D341Med (cell line): ENCODE measurements at places on chromosomes 3 and 15.
A peak's percentile ranks its signal among the peaks of the same experiment; 100 is the strongest.

DNA sequence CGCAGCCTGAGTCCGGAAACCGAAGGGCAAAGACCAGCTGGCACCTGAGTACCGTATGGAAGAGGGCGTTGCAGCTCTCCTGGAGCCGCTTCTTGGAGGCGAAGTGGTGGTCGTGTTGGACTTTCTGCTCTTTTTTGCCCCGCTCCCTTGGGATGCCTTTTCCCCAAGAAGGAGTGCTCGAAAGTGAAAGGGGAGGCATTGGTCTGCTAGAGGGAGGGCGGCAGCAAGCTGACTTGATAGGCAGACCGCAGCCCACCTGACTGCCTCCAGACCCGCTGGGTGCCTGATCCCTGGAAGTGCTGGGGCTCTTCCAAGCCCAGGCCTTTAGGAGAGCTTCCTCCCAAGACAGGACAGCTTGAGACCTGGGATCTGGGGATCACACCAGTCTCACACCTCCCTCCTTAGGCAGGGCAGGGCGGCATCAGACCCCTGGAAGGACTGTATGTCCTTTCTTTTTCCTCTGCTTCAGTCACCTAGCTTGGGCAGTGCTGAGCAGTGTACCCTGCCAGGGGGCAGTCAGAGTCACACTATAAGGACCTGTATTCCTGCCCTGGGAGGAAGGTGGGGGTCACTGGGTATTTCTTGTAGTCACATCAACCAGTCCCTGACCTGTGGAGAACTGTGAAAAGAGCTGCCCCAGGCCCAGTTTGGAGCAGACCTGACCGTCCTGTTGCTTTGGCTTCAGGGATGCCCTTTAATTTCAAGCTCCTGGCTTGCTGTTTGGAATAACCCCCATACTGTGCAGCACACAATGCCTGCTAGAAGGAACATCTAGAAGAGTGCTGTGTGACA is 2.1 kb downstream of the ACVR2B start:
- peak; percentile 70 for DNase-seq

DNA sequence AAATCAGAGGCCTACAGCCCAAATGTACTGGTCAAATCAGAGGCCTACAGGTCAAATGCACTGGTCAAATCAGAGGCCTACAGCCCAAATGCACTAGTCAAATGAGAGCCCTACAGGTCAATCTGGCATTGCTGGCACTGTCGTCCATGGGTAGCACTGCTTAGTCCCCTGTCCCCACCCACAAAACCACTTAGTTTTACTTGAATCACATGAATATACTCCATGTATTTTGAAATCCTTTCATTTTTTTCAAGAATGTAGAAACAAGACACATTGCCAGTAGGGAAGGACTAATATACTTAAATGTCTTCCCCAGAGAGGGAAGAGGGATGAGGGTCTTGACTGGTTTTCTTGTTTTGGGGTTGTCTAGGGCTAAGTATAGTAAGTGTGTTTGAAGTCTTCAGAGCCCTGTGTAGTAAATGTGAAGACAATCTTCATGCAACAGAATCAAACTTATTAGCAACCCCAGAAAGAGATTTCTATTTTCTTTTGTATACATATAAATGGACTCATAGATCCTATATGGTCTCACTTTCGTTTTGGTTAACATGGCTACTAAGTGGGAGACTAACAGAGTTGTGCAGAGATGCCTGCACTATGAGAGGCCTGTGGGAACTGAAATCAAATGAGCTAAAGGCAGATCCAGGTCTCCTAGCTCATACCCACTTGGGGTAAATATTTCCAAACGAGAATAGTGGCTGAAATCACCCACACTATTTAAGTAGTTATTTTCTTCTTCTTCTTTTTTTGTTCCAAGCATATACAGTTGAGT is 38.3 kb upstream of the DCUN1D1 start:
- no peak for DNase-seq

- no peak for DNase-seq
Observed at GRCh38 chr3:146712806-146713205, 107.7 kb upstream of the PLSCR5 start.

DNA sequence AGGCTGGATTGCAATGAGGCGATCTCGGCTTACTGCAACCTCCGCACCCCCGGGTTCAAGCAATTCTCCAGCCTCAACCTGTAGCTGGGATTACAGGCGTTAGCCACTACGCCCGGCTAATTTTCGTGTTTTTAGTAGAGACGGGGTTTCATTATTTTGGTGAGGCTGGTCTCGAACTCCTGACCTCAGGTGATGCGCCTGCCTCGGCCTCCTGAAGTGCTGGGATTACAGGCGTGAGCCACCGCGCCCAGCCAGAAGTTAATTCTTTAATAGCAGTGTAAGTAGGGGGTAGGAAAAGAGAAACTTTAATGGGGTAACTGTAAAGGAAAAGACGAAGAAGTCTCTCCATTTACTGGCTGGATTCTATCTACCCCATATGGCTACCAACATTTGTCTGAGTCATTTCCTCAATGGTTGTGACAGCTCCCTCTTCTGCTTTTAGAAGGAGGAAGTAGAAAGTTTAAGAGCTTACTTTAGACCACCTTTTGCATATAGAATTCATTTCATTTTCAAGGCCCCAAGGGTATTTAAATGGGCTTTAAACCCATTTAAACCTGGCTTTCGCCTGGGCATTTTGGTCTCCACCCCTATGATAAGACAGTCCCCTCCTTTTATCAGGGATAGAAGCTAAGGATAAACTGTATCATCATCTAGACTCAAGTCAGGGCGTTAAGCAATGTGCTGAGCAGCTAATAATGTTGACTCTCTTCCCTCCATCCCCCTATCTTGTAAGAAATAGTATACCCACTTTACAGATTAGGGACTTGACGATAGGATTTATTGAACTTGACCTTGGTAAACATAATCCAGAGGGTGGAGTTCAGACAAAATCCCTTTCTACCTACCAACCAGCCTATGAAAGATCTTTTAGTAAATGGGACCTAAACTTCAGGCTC is 1.1 kb upstream of the CDV3 start:
- DNase-seq: no peak

DNA sequence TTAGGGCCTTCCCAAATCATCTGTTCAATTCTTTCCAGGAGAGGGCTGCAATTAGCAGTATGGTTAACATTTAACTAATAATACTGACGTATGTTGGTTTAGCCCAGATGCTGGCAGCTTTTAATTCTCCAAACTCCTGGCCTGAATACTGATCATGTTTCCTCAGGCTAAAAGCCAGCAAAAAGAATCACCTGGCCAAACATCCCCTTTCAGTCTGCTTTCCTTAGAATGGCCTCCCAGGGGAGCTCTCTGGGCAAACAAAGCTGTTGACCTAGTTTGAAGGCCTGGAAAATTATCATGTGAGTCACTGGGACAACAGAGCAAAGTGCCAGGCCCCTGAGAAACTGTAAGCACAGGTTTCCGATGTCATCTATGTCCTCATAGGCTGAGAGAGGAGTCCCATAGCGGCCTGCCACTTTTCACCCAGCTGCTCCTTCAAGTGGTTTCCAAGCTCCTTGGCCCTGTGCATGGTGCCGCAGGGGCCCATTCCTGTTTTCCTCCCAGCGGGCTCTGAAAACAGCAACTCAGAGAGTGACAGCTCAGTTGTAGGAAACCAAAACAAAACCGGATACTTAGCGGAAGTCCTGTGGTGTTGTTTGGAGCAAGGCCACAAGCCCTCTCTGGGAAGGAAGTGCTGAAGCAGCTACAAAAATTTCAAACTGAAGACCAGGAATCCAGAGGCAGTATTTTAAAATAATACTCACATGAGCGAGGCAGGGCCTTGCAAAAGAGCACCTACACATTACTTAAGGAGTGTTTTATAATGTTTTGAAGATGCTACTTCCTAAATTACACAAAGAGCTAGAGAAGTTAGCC is 36.5 kb upstream of the RAB11A start:
- DNase-seq: peak; percentile 44

DNA sequence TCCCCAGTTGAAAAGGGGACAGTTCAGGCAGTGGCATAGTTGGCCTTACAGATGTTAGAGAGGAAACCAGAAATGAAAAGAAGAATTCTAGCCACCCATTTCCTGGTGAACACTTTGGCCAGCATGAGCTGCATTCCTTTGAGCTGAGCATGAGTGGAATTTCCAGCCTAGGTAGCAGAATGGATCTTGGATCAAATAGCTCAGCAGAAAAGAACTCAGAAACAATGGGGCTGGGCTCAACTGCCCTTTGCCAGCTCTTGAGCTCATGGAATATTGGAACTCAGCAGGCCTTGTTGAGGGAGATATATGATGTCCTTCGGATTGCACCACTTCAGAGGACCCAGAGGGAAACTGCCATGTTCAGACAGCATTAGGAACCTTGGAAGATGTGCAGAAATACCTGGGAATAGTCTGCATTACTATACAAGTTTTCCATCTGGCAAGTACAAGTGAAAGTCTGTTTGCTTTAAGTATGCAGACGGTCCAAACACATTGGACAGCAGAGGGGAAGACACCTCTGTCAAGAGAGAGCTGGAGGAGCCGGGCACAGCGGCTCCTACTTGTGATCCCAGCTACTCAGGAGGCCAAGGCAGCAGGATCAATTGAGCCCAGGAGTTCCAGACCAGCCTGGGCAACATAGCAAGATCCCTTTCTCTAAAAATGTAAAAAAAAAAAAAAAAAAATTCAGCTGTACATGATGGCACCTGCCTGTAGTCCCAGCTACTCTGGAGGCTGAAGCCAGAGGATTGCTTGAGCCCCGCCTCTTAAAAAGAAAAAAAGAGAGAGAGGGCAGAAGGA is 3.1 kb upstream of the CDV3 start:
- DNase-seq: no peak

DNA sequence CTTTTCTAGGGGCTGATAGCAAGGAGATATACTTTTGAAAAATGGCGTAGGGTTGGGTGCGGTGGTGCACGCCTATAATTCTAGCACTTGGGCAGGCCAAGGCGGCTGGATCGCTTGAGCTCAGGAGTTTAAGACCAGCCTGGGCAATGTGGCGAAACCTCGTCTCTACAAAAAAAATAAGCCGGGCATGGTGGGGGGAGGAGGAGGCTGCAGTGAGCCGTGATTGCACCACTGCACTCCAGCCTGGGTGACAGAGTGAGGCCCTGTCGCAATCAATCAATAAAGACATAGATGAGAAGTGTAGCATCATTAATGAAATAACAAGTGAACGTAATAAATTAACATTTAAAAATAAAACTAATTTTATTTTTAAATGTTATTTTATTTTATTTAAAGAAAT is 134.6 kb downstream of the SLCO3A1 start:
- no peak for DNase-seq
